ENCODE measurements at places on chromosomes 1 and 21.

DNA sequence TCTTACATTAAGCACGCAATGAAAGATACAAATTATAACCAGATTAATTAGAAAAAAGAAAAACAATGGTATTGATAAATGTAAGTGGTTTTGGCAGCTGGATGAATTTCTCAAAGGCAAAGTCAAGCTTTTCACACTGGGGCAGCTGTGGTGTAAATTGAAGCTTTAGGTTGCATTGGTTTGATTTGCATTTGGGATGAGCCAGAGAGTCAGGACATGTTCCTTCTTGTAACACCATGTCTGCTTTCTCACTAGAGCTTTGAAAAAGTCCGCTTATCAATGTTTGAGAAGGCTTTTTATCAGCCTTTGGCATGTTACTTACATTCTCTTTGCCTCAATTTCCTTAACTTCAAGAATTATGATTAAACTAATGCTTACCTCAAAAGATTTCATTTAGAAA is 173.9 kb downstream of the GPATCH2 start:
- no peak for DNase-seq

- no peak for DNase-seq
Observed at GRCh38 chr1:212971312-212971711, 21.0 kb downstream of the VASH2 start.

- no peak for DNase-seq
Observed at GRCh38 chr21:34157521-34157920, 84.1 kb downstream of the MRPS6 start.

DNA sequence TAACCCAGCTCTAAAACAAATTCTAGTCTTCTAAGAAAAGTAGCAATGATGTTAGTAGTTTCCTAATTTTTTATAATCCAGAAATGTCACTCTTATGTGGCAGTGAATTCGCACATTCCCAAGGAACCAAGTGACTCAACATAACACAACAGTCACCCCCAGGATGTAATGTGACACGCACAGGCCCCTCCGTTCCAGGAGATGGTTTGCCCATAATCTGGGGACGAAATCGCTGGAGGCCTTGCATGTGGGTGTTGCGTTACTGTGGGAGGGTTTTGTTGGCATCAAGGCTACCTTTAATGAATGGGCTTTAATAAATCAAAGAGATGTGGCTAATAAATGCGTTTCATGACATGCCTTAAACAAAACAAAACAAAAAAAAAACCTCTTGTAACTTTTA is 50.9 kb downstream of the EVA1C start:
- no peak for DNase-seq

DNA sequence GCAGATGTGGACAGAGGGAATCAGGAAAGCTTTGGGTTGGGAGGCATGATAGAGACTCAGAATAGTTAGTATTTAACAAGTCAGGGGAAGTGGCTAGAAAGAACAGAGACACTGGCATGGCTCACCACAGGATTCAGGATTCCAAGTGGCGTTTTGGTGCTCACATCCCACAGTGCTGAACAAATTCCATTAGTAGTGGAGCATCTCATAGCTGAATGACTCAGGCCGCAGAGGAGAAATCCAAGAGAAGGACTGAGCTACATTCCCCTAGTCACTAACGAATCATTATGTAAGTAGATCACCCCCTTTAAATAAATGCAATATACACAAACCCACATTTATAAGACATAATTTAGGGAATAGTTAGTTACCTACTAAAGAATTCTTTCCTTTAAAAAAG is 5.0 kb upstream of the KCNJ9 start:
- no peak for DNase-seq
